Neural crest cell (in vitro differentiated cells): ENCODE measurements at places on chromosomes 11 and 22. TPM values are rescaled to one million over a fixed set of nuclear protein-coding genes. Genes with fewer than 3 reads are reported as not detected.

DNA sequence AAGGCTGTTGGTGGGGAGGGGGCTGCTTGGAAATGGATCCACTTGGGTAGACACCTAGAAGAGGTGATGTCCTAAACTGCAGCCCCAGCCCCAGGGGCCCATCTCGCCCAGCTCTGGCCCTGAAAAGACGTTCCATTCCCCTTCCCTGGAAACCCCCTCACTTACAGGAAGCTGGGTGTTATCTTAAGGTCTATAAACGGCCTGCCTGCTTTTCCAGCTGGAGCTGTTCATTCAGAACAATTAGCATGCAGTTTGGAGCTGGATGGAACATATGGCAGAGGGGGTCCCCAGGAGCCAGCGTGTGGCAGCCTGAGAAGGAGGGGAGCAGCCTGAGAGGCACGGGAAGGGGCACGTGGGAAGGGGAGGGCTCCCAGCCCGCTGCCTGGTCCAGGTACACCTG, 139.6 kb downstream of the PKNOX2 start:
- DNase-seq = no peak

The C11orf97 gene
- total RNA-seq = not detected in 2 replicates

- DNase-seq = no peak
These were observed 80.9 kb upstream of the CD44 start for GRCh38 chr11:35057926-35058668.

DNA sequence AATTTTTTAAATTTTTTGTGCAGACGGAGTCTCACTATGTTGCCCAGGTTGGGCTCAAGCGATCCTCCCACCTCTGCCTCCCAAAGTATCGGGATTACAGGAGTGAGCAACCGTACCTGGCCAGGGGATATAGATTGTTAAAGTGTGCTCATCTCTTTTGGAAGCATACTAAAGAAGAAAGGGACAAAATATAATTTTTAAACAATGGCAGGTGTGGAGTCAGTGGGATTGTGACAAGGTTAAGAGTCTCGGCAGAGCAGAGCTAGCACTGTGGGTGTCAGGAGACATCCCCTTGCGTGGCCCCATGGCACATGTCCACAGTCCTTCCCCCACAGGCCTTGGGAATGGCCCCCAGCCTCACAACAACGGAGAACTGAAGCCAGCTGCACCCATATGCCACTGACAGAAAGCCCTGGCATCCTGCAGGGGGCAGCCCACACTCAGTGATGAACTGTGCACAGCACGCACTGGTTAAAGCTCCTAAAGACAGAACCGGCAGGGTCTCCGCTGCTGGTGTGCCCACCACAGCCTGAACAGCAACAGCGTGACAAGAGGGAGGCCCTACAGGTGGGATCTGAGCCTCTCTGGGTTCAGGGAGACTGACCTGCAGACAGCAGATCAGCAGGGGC, 29.9 kb downstream of the SERPIND1 start:
- DNase-seq = peak; percentile 36

DNA sequence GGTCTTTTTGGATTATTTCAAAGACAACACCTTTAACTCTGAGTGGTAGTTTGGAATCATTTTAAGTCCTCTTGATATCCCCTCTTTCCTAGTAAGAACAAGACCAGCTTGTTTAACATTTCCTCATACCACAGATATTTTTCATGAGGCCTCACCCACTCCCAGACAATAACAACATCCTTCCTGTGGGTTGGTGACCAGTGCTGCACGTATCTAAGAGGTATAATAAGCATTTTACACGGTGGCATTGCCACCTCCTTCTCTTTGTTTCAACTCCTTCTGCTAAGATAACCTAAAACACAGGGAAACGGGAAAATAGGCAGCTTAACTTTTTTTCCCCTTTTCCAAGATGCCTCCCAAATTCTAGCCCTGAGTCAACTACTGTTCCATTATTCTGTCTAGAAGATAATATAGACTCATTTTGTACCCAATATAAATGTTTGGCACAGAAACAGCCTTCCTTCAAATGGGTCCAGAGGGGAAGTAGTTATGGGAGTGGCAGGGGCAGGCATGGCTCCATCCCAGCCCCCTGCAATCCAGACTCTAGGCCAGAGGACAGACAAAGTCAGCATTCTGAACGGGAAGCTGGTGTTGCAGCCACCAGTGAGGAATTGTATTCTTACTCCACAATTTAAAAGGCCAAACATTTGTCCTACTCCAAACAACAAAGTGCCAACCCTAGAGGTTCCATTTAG, 28.5 kb downstream of the MAML2 start:
- DNase-seq = no peak

The TMEM258 gene
- total RNA-seq = 162 and 174 TPM in 2 replicates

DNA sequence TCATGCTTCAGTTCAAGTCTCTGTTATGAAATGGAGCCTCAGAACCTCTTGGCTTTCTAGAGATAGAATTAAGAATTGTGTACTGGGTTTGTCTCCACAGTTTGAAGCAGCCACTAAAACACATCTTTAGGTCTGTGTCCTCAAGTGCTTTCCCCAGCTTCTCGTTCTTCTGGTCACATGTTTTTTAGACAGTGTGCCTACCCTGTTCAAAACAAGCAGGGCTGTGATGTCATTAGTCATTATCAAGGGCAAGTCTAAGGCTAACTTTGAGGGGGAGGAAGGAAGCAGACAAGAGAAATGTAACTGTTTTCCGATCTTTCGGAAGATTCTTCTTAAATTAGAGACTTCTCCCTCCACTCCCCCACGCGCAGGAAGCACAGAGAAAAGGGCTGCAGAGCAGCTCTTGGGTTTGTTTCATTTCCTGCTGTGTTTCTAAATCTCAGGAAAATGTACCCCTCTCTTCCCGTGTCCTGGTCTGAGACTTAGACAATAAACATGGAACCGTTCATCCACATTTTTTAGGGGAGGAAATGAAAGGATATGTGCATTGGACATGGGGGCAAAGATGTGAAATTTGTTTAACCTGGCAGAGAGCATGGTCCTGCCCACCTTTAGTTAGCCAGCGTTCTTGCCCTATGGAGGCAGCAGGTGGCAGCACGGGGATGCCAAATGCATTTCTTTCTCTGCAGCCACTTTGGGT, 3.1 kb downstream of the AKIP1 start:
- DNase-seq = peak; percentile 12
